Suprapubic skin (tissue), 4 donors: ENCODE measurements at places on chromosomes 16 and 17.

GRCh38 chr17:65572581-65573281 lies 11.3 kb upstream of the AXIN2 start:
- no peak for DNase-seq

- DNase-seq: no peak
Observed at GRCh38 chr17:78824240-78824639, 16.4 kb downstream of the USP36 start.

DNA sequence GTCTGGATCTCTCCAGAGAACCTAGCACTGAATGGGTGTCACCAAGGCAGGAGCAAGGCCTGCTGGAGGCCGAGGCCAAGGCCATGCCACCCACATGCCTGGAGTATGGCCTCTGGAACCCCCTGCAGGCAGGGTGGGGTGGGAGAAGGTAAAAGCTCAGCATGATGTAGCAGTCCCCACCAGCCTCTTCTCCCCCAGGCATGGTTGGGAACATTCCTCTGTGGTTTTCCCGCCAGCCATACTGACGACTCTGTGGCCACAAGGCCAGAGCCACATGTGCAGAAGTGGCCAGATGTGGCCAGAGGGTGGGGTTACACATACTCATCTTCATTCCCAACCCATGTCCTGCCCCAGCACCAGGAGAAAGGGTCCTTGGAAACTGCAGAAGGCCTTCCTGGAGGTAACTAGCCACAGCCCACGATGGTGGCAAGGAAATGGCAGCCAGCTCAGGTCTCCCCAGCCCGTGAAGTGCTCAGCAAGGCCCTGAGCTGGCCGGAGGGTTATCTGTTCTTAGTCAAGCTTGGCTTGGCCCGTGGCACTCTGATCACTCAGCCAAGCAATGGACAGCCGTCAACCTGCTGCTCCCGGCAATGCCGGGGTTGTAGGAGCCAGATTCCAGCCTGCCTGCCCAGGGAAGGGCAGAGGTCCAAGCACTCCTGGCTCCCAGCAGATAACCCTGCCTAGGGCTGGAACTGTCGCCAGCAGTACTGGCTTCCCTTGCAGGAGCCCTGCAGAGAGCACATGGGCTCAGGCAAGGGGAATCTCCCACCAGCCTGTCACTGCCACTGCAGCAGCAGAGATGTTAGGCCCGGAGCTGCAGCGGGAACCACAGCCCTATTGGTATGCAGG lies 26.1 kb downstream of the HDAC5 start:
- no peak for DNase-seq

DNA sequence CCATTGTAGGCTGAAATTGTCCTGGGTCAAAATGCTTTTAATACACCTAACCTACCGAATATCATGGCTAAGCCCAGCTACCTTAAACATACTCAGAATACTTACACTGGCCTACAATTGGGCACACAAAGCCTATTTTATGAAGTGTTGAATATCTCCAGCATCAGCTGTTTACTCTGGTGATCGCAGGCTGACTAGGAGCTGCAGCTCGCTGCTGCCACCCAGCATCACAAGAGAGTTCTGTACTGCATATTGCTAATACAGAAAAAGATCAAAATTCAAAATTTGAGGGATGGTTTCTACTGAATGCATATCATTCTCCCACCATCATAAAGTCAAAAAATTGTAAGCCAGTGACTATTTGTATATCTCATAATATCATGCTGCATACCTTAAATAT lies 55.3 kb downstream of the ULK2 start:
- DNase-seq: no peak

- no peak for DNase-seq
Observed at GRCh38 chr17:39408360-39408759, 6.9 kb upstream of the FBXL20 start.

GRCh38 chr17:83185023-83186002 lies 105.9 kb downstream of the METRNL start:
- DNase-seq: no peak

DNA sequence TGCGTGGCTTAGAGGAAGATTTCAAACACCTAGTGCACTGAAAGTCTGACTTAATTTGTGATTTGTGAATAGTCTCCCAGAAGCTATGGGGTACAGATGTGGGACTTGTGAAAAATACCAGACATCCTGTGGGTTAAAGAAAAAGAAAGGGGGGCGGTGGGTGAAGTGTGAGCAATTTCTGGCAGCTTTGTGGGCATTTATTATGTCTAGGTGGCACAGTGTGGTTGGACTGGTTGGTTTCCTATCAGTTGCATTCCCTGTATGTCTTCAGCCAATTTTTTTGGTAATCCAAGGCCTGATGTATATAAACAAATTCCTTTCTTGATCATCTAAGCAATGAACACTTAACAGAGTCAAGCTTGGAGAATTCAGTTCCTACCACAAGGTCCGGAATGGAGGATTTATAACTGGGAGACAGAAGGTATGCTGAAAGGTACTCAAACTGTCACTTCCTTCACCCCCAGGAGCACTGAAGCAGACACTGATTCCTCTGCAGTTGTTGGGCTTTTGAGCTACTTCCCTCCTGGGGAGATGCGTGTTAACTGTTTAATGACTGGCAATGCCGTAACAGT lies 211.6 kb downstream of the WWOX start:
- DNase-seq: no peak

DNA sequence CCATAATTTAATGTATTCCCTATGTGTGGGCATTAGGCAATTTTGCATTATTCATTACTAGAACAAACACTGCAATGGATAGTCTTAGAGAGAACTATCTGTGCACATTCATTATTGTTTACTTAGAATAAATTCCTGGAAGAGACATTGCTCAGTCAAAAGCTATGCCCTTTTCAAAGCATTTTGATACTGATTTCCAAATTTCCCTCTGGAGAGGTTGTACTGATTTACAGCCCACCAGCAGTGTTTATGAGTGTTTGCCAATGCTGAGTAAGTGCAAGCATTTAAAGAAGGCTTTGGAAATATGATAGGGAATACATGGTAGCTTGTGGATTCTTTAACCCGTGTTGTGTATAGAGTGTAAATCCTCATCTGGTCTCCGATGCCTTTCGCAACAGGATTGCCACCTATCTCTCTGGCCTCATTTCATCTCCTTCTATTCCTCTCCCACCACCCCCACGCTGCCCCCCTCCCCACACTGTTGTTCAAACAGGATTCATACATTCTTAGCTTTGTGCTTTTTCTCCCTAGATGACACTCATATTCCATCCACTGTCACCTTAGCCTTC lies 33.4 kb upstream of the MMD start:
- no peak for DNase-seq

DNA sequence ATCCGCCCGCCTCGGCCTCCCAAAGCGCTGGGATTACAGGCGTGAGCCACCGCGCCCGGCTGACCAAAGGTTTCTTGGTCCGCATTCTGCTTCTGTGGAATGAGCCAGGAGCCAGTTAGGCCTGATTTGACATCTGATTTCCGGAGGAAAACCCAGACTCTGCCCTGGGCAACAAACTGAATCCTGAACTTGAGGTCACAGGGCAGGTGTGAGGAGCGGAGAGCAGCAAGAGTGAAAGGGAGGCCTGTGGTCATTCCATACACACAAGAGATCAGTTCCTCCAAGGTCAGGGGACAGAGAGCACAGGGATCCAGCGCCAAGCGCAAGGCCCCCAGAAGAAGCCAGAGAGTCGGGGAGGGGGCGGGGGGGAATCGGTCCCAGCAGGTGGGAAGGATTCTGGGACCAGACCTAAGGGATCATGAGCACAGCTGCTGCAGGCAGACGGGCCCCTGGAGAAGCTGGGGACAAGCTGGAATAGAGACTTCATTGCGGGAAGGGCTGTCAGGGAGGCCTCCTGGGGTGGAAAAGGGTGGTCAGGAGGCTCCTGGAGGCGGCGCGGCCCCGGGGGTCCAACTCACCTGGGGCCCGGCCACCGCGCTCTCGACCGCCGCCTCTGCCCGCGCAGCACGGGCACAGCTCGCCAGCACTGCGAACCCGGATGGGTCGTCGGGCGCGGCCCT lies 436 bp downstream of the SHPK start:
- DNase-seq: no peak

GRCh38 chr16:71762186-71762585 lies 37.7 kb upstream of the PHLPP2 start:
- DNase-seq: no peak

DNA sequence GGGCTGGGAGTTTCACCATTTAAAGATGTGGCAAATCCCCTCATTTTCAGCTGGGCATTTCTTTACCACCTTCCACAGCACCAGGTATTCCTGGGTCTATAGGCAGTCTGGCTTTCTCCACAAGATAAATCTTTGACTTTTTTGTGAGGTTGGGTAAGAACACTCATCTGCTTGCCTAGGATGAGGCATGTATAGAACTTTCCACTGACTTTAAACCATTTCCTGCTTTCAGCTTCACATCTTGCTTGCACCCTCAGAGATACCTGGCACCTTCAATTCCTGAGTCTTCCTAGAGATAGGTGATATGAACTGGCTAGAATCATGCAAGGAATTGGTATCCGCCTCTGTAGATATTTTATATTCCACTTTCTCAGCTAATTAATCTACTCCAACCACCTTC lies 27.9 kb downstream of the SMURF2 start:
- DNase-seq: no peak

DNA sequence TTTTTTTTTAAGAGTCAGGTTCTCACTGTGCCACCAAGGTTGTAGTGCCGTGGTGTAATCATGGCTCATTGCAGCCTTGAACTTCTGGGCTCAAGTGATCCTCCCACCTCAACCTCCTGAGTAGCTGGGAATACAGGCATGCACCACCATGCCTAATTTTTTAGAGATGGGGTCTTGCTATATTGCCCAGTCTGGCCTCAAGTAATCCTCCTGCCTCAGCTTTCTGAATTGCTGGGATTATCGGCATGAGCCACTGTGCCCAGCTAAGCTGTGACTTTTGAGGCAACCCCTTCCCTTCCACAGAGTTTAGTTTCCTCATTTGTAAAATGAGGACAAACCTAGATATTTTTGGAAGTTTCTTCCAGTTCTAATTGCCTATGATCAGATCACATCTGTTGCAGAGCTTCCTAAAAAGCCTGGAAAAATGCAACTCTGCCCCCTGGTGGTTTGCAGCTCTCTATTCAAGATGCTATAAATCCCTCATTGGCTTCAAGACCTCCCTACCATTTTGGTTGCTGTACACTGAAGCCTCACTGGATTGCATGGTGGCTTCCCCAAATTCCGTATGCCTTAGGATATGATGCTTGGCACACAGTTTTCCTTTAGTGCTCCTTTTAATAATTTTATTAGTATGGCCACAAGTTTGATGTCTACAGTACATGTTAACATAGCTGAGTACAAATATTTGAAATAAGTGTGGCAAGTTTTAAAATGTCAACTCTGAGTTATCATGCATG lies 19.3 kb downstream of the GDE1 start:
- peak; percentile 77 for DNase-seq

GRCh38 chr17:27622986-27623385 lies 8.0 kb upstream of the LGALS9 start:
- no peak for DNase-seq

DNA sequence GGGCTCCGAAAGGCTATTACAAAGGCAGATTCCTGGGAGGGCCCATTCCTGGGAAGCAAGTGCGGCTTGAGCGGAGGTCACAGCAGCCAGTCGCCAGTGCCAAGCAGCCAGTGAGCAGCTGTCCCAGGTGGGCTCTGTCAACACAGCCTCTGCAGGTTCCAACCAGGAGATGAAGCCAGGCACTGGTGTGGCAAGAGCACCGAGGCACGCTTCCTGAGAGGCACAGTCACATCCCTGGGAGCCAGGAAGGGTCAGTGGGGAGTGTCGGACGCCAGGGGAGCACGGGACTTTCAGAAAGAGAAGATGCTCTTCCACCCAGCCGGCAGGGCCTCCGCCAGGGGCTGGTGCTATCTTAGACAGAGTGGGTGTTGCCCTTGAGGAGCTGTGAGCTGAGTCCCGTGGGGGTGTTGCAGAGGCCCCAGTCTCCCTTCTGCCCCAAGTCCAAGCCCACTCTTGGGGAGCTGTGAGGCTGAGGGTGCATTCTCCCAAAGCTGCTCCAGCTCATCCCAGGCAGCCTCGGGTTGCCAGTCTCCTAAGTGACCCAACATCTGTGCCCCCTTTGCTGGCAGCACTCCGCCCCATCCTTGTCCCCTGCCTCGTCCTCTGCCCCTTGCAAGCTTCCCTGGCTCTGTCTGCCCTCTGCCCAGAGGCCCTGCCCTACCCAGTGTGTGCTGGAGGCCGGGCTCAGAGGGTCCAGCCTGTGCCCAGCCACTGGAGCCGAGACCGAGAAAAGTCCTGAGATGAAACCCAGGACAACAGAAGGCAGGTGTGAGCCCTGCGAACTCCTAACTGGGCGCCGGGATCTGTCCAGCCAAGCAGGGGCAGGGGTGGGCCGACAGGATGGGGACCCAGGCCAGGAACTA lies 6.6 kb downstream of the UBALD1 start:
- DNase-seq: no peak

GRCh38 chr17:57535249-57535966 lies 209.7 kb downstream of the CCDC182 start:
- DNase-seq: no peak

GRCh38 chr16:85616607-85617321 lies 3.6 kb downstream of the GSE1 start:
- no peak for DNase-seq

GRCh38 chr17:38605411-38605840 lies 326 bp downstream of the SRCIN1 start:
- no peak for DNase-seq

DNA sequence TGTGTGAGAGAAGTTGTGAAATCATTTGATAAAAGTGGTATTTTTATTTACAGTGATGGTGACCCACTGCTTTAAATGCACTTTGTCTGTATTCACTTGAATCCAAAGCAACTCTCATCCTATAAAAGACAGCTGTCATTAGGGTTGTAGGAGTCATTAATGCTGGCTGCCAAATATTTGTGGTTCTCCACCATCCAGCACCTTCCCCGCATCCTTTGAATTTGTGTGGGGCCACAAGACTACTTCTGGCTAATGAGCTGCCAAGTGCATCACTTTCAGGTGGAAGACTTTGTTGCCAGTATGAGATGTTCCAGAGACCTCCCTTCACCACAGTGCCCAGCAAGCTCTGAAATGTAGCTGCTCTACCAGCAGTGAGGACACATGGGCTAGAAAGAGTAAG lies 43.4 kb downstream of the CMTM3 start:
- DNase-seq: no peak

DNA sequence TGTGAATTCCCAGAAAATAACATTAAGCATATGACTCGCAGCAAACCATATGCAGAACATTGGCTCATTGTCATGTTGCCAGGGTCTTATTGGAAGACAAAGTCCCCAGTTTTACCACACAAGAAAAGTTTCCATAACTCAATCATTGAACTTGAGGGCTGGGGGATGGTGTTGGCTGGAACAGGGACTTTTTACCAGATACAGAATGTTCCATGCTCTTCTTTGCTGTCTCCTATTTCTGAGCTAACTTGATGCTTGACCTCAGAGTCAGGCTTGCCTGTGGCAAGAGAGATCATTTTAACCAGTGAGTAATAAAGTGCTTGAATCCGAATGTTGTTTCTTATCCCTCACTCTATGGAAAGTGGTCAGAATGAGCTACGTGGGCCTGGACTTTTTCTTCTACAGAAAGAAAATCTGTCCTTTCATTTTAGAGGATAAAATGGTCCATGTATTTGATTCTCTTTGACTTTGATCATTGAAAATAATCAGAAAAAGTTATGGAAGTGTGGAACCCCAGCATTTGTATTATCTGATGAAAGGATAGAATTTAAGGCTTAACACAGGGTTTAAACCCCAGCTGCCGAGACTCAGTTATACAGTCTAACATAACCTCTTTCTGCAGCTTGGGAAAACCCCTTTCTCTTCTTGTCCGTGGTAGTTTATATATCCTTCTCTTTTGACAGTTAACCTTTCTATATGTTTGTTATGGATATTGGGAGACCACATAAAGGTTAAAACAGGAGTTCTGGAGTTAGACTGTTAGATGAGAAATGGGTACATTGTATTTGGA lies 67.0 kb downstream of the TUBD1 start:
- no peak for DNase-seq
